Ascending aorta (tissue), 2 donors: ENCODE measurements at places on chromosomes 5 and 9.

DNA sequence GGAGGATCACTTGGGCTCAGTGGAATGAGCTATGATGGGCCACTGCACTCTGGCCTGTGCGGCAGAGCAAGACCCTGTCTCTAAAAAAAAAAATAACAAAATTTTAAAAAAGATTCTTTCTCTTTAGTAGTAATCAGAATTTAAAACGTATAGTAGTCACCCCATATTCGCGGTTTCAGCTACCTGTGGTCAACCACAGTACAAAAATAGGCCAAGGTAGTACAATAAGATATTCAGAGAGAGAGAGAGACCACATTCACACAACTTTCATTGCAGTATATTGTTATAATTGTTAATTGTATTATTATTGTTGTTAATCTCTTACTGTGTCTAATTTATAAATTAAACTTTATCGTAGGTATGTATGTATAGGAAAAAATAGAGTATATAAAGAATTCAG lies 18.7 kb downstream of the INIP start:
- DNase-seq, result no peak

GRCh38 chr9:71608825-71609447 lies 159.4 kb downstream of the CEMIP2 start:
- DNase-seq, result no peak

GRCh38 chr5:140253985-140254384 lies 48.9 kb downstream of the PFDN1 start:
- no peak for DNase-seq

GRCh38 chr5:148816357-148816756 lies 10.1 kb upstream of the ADRB2 start:
- no peak for DNase-seq

DNA sequence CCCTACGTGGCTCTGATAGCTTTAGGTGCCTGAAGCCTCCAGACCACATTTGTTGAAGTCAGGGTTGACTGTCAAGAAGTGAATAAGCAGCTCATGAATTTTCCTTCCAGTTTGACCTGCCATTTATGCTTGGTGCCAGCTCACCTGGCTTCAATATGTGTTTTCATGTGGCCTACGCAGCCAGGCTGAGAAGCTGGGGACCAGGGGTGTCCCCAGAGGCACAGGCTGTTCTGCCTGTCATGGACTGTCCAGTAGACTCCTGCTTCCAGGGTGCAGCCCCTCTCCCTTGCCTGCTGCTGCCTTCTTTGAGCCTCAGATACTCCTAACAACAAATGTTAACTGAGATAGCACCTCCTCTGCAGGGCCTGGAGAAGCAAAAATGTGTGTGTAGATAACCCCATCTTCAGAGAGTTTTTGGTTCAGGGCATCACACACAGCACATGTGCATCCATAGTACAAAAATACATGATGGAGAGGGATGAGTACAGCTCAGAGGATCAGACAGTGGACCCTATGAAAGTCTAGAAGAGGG lies 5.8 kb downstream of the TNFAIP8 start:
- DNase-seq, result no peak

DNA sequence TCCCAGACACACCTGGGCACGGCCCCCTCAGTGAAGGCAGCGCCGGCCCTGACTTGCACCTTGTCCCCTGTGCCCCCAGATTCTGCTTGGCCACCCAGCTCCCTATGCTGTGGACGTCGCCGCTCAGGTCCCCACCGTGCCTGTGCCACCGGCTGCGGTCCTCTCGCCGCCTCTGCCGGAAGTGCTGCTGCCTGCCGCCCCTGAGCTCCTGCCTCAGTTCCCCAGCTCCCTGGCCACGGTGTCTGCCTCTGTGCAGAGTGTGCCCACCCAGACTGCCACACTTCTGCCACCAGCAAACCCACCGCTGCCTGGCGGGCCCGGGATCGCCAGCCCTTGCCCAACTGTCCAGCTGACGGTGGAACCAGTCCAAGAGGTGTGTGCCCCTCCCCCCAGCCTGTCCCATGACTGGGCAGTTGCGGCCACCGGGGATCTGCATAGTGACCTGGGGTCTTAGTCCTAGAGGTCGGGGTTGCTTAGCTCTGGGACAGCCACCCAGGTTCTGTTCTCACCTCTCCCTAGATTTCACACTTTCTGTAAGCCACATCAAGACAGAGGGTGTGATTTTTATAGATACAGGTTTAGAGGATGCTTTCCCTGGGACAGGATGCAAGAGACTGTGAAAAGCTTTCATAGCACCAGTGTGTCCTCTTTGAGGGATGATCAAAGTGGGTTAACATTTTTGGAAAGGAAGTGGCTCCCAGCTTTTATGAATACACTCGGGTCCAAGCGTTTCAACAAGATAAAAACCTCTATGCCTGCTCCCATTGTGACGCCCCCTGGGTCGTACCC lies 78.0 kb downstream of the WNK2 start:
- peak; percentile 45 for DNase-seq

GRCh38 chr9:99368341-99369326 lies 146.6 kb downstream of the SEC61B start:
- DNase-seq, result peak; percentile 88

GRCh38 chr9:120944434-120944843 lies 17.8 kb upstream of the TRAF1 start:
- no peak for DNase-seq

DNA sequence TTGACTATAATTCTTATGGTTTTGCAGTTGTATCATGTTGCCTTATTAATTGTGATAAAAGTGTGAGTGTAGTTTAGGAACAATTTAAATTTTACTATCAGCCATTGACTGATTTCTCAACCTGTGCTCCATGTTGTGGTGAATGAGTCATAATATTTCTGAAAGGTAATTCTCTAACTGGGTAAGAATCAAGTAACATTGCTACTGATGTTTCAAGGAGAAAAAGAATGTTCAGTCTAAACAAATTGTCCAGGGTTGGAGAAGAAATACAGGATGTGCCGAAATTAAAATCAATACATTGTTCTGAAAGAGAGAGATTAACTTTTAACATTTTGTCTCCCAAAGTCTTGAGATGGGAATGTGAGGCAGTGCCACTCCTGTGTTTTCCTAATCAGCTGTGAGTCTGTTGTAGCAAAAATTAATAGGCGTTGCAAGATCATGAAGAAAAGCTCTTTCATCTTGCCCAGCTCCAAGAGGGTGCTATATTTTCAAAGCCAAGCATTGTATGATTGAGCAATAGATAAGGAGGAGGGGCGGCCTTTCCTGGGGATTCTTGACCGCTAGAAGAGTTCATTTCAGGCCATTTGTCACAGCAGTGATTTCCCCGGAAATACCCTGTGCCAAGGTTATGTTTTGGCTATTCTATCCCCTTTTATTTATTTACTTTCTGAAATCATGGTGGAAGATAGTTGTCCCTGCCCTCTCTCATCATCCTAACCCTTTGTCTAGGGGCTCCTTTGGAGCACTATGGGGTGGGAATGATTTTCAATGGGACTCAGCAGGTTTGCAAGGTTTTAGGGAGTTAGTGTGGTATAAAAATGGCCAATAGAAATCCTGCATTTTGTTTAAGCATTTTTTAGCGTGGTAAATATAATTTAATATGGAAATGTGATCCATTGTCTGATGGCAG lies 151.6 kb downstream of the FOCAD start:
- no peak for DNase-seq

DNA sequence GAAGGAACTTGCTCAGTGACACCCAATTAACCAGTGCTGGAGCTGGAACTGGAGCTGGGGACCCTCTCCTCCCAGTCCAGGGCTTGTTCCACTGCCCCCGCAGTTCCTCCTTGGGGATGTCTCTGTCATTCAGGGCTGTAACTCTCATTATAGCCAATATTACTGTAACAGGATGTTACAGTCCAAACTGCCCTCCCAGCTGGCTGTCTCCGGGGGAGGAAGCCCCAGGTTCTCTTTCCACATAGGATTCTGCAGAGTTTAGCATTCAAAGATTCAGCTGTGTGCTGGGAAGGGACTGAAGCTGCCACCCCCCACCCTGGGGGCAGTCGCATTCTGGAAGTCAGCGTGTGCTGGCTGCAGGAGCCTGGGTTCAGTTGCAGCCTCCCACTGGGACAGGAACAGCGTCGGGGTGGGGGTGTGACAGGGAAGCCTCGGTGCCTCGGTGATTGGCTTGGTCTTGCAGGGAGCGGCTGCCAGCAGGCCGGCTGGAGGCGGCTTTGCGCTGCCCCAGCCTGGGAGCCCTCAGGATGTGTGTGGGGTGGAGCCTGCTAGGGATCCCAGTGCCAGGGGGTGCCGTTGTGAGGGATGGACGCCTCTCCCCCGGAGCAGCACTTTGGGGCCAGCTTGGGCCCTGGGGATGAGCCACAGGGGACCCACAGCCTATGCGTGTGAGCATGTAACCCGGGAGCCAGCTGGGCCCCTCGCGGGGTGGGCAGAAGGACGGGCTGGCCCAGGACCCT lies 101.1 kb downstream of the RGS3 start:
- no peak for DNase-seq

GRCh38 chr5:134777366-134777765 lies 18.8 kb downstream of the DDX46 start:
- no peak for DNase-seq

- no peak for DNase-seq
Observed at GRCh38 chr9:10855847-10856246, 243.0 kb upstream of the PTPRD start.

DNA sequence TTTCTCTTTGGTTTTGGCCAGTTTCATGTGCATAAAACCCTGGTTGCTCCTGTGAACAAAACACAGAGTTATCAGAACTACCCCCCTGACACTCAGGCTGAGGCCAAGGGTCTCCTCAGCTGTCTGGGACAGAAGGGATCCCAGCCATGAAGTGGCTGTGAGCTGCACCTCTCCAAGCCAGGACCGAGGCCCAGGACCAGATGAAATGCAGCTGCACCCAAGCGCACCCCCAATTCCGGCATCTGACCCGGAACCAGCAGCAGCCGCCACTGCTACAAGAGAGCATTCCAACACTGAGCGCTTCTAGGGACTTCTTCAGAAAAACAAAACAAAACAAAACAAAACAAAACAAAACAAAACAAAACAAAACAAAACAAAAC lies 16.0 kb upstream of the SLC25A51 start:
- DNase-seq, result no peak

DNA sequence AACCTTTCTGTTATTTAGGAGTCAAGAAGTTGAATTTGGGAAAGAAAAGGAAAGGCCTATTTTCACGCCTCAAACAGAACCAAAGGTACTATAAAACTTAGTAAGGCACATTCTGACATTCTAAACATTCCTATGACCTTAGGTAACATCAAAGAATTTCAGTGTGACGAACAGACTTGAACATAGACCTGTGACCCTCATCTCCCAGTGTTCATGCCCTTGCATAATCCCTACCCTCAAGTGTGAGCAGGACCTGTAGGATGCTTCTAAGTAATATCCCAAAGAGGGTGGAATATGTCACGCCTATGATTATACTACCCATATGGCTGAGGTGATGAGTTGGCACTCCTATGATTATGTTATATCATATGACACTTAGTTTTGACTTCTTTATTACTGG lies 540.9 kb downstream of the KIF4B start:
- DNase-seq, result no peak

- DNase-seq, result no peak
Observed at GRCh38 chr5:108168915-108169314, 213.0 kb downstream of the FBXL17 start.

DNA sequence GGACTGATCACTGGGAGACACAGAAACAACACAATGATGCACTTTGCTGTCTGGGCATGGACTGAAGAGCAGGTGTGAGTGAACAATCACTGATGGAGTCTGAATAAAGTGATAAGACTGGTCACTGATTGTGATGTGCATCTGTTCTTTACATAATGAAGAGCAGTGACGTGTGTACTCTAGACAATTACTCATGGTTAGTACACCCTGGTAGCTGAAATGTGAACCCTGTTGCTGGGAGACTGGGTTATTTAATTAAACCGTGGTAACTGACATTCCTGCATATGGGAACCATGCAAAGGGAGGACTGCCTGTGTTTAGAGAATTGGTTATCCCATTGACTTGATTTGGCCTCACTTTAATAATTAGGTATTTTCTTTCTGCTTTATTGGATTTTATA lies 202.9 kb downstream of the NR2F1-AS1 start:
- DNase-seq, result no peak

GRCh38 chr5:66864240-66864884 lies 268.2 kb downstream of the MAST4 start:
- no peak for DNase-seq

DNA sequence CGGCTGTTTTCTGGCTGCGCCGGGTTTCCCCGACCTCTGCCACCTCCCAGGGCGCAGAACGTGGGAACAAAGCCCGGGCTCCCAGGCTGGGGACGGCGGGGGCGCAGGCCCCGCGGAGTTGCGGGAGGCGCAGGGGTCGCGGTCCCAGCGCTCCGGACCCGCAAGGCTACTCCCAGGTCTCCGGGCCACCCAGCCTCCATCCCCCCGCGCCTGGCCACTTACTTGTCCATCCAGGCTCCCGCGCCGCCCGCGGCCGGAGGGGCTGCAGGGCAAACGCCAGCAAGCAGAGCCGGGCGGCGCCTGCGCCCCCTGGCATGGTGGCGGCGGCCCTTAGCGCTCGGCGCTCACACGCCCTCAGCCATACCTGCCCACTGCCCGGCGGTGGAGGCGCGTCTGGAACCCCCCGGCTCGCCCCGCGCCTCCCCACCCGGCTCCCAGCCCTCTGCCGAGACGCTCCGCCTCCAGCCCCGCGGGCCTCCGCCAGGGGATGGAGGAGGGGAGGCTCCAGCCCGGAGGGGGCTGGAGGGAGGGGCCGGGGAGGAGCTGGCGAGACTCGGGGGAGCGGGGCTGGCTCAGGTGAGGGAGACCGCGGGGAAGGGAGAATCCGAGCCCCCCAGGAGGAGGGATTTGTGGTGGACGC lies at the start of gene ADAM19:
ADAM19 (minus strand) TSS at position 395 of the 640 bp plus-strand sequence; CDS start at position 316, 79 bp downstream.
- no peak for DNase-seq

DNA sequence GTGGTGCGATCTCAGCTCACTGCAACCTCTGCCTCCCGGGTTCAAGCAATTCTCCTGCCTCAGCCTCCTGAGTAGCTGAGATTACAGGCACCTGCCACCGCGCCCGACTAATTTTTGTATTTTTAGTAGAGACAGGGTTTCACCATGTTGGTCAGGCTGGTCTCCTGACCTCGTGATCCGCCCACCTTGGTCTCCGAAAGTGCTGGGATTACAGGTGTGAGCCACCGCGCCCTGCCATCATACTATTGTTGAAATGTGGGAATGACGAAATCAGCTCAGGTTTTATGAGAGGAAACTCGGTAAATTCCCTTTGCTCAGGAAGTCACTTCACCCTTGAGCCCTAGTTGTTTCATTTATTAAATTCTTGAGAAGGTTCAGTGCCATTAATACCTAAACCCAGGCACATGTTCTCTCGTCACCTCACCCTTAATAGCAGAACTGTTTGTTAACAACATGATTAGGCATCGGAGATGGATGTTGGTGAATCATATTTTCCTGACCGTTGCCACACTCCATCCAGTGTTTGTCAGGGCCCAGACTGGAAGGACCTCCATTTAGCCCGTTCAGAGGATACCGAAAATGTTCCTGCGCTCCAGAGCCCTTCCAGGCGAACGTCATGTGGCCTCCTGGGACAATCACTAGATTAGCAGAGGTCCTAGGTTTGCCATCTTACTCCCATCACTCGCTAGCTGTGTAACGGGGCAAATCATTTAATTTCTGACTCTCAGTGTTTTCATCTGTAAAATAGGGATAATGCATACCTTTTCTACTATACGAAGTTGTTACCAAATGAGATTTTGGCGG lies 20.0 kb upstream of the CREBRF start:
- DNase-seq, result no peak
